ENCODE measurements at places on chromosomes 11 and 22.
A peak's percentile ranks its signal among the peaks of the same experiment; 100 is the strongest.

DNA sequence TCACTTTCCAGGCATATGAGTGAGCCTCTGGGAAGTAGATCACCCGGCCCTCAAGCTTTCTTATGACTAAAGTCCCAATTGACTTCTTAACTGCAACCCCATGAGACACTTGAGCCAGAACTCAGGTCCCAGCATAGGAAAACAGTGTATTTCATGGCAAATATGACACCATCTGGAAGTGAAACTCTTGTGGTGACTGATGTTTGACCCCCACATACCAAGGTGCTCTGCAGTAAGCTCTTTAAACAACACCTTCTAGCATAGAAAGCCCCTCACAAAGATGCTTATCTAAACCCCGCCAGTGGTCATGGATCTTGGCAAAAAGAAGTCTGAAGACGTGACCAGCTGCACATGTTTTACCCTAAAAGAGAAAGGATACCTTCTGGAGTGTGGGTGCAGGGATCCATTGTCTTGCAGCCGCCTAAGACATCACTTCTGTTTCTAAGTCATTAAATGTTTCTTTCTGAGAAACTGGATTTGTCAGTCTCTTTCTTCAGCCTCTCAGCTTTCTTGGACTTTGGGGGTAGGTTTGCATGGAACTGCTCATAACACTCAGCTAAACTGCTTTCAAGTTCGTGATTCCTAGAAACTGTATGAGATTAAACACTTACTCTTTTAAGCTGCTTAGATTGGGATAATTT, 7.4 kb upstream of the PELI3 start:
- H3K4me3 ChIP-seq: no peak overlapping the region
- no peaks in the 10 kb centered on the region for H3K36me3 ChIP-seq
- H3K4me1 ChIP-seq: peaks cover 6% of the 10 kb centered on the region
- no peaks in the 10 kb centered on the region for H3K27me3 ChIP-seq
- no peak overlapping the region for H3K27ac ChIP-seq

DNA sequence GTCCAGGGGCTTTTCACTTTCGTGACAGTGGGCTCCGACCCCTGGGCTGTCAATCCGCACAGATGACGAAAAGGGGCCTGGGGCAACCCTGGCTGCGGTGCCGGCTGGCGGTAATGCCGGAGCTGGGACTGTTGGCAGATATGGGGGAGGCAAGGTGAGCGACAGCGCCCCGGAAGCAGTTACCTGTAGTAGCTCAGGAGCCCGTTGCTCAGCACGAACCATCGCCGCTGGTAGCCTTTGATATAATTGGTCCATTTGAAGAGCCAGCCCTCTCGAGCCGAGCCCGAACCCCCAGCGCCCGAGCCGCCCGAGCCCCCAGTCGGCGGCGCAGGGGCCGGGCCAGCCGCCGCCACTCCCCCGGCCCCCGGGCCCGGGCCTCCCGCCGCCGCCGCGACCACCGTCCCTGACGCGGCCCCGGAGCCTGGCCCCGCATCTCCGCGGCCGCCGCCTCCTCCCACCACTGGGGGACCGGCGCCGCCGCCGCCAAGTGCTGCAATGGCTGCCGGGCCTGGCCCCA, 396 bp downstream of the OSBP start:
- no peaks in the 10 kb centered on the region for H3K27me3 ChIP-seq
- H3K27ac ChIP-seq: peak overlapping the region; percentile 93
- peak overlapping the region; percentile 99 for H3K4me3 ChIP-seq
- H3K4me1 ChIP-seq: peaks cover 5% of the 10 kb centered on the region

- no peak for DNase-seq
- H3K36me3 ChIP-seq: peaks cover 3% of the 10 kb centered on the region
- H3K4me1 ChIP-seq: no peaks in the 10 kb centered on the region
- H3K27ac ChIP-seq: no peak overlapping the region
- H3K27me3 ChIP-seq: no peaks in the 10 kb centered on the region
These were observed 38.1 kb downstream of the GNB1L start for GRCh38 chr22:19816372-19817119.

GRCh38 chr11:2382129-2382517, 5.0 kb downstream of the CD81 start:
- no peaks in the 10 kb centered on the region for H3K27me3 ChIP-seq
- peaks cover 11% of the 10 kb centered on the region for H3K36me3 ChIP-seq
- H3K4me1 ChIP-seq: peaks cover 22% of the 10 kb centered on the region
- H3K27ac ChIP-seq: no peak overlapping the region

All from trophoblast cell (in vitro differentiated cells and primary cell).